Neural crest cell (in vitro differentiated cells): ENCODE measurements at places on chromosomes 5 and 9. TPM values are rescaled to one million over a fixed set of nuclear protein-coding genes. Genes with fewer than 3 reads are reported as not detected.

The CDH12 gene
- total RNA-seq: 0.07 TPM in 1 of 2 replicates, not detected in the other

The CDK9 gene
- total RNA-seq: 77.0 and 84.8 TPM in 2 replicates

The LOX gene
- 1.2 and 1.4 TPM in 2 replicates for total RNA-seq

- DNase-seq: no peak
Observed at GRCh38 chr9:126851286-126851880, 9.1 kb upstream of the ZBTB34 start.

DNA sequence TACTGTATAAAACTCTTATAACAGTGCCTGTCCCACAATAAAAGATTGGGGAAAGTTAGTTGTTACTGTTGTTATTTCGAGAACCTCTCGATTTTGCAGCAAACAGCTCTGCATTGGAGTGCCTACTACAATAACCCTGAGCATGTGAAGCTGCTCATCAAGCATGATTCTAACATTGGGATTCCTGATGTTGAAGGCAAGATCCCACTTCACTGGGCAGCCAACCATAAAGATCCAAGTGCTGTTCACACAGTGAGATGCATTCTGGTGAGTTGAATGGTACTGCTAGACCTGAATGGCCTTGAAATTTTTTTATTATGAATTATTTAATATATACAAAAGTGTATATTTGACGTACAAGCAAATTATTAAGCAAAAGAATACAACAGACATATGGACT lies 123.2 kb downstream of the TEX10 start:
- no peak for DNase-seq

DNA sequence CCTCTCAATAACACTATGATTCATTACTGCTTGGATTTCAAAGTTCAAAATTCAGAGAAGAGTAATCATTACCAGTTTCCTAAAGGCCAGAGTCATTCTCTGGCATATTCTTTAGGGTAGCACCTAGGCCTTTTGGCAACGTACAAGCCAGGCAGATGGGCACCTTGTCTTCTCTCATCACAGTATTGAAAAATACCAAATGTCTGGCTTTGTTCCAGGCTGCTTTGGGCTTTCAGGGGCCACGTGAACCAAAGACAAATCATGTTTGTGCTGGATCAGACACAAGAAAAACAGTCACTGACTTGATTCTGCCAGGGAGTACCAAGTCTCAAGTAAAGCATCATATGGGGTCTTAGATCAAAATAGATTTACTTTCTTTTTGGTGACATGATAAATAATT lies 15.5 kb downstream of the MEGF9 start:
- DNase-seq: no peak

DNA sequence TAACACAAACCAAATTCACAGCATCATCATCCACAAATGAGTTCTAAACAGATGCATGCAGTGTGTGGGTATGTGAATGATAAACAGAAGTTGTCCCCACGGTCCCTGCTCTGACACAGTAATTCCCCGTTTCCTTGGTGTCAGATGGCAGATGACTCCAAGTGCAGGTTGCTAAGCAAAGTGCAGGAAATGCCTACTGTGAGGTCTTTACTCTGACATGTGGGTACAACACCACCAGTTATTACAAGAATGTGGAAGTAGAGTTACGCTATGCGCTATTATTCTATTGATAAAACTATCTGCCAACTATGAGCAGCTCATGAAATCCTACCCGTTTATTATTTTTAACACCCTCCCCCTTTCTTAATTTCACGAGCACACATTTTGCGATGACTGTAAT lies 448.9 kb downstream of the BNC2 start:
- DNase-seq: no peak

DNA sequence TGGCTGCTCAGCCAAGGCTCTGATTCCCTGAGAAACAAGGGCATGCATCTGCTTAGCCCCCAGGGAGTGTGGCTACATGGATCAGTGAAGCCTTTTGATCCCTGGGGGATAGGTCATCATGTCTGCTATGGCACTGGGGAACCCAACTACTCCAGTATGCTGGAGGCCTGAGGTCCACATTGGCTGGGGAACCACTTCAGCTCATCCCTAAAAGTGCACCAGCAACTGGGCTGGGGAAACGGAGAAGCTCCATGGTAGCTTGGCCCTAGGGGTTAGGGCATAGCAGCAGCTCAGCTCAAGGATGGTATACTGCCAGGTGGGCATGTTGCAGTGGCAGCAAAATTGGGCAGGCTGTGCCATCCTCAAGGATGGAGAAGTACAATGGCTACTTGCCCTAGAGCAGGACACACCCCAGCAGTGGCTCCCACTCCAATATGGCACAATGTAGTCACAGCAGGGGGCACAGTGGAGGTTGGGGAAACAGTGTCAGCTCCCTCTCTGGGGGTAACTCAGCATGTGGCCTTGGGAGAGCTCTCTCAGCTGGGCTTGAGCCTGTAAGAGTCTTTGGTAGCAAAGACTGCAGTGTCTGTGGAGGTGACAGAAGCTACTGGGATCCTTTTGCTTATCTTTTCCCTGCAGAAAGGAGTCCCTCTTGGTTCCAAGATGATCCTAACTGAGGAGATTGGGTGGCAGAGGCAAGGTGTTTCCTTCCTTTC lies 111.5 kb upstream of the FSTL4 start:
- no peak for DNase-seq

- no peak for DNase-seq
Observed at GRCh38 chr5:17828681-17829080, 194.4 kb downstream of the TAF11L14 start.

- DNase-seq: no peak
Observed at GRCh38 chr9:137606005-137606621, 627 bp downstream of the ARRDC1 start.

DNA sequence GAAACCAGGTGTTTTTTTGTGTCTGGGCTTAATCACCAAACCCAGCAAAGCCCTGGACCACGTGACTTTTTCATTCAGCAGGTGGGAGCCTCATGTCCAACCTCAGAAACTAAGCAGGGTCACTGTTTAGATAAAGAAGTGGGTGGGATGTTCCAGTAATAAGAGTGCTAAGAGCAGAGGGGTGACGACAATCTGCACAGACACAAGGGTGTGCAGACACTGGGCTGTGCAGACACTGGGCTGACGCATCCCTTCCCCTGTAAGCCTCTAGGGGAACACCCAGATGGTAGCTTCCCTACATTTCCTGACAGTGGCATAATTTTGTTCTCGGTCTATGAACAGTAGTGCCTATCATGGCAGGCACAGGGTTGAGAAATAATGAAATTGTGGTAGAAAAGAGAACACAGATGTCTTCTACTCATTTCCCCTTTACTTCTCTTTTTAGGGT lies 85.1 kb downstream of the SAXO1 start:
- no peak for DNase-seq

- DNase-seq: no peak
Observed at GRCh38 chr5:1755321-1755949, 44.2 kb downstream of the MRPL36 start.

GRCh38 chr5:163565492-163565891 lies 60.1 kb downstream of the MAT2B start:
- DNase-seq: no peak

DNA sequence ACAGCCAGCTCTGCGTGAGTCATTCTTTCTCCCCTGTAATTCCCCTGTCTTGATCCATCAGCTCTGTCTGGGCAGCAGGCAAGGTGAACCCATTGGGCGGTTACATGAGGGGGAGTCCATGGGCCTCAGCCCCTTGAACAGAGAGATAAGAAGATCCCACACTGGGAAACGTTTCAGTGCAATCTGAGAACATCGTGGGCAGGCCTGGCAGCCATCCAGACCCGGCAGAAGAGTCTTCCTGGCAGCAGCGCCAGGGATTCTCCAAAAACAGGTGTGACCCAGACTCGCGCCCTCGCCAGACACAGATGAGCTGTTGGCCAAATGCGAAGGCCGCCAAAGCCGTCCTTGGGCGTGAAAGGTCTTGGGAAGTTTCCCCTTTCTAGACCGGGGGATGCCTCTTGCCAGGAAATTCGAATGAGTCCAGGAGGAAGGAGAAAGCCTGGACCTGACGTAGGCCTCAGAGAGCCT lies 6.4 kb upstream of the SLC12A7 start:
- DNase-seq: no peak

DNA sequence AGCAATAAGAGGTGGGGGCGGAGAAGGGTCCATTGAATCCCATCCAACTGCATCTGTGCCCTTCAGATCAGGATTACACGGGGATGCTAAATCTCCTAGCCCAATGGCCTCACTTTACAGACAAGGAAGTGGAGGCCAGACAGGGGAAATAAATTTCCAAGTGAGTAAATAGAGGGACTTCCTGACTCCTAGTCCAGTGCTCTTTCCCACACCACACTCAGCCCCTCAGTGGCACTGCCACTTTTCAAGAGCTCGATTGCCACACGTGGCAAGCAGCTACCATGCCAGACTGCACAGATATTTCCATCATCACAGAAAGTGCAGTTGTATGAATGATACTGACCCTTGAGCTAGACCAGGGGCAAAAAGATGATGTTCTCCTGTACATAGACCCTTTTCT lies 8.2 kb upstream of the TNIP1 start:
- DNase-seq: no peak

DNA sequence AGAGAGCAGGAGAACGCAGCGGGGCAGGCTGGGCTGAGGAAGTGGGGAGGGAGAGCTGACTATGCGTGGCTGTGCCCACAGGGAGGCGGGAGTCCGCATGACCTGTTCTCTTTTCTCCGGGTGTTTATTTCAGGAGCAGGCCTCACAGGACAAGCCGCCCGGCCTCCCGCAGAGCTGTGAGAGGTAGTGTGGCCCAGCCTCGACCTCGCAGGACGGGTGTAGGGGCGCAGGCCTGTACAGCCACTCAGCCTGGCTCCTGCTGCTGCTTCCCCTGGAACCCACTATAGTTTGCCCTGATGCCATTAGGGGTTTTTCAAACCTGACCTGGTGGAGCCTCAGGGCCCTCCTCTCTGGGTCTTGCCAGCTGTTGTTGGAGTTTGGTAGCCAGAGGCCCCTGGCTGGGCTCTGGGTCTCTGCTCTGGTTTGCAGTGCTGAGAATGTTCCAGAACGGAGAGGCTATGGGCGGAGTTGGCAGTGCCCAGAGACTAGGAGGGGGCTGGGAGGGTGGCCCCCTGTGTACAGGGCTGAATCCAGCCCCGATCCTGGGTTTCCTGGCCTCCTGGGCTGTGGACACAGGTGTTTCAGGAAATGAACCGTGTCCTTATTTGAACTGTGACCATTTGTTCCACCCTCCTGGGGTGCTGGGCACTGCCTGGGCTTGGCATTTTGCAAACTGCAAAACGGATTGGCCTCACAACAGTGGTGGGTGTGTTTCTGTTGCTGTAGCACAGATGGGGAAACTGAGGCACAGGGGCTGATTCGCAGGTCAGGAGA lies 78.8 kb downstream of the WNK2 start:
- DNase-seq: no peak

- DNase-seq: no peak
Observed at GRCh38 chr5:102955488-102955887, 164.4 kb downstream of the GIN1 start.

DNA sequence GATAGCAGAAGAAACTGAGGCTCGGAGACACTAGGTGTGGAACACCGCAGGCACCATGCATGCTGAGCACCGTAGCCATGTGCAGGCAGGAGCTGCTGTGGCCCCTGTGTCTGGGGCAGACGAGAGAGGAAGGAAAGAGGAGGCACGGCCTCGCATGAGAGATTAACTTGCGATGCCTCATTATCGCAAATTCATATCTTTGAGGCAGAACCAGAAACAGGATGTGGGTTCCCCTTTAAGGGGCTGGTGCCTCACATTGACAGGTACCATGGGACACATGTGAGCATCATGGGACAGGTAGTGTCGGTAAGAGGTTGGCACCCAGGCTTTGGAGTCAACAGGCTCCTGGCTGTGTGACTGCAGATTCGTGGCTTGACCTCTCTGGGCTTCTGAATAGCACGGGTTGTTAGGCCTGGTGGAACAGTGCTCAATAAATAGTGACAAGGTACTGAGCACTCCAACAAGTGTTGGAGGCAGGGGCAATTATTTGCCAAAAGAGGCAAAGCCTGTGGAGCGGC lies 40.8 kb downstream of the NAIF1 start:
- DNase-seq: no peak

DNA sequence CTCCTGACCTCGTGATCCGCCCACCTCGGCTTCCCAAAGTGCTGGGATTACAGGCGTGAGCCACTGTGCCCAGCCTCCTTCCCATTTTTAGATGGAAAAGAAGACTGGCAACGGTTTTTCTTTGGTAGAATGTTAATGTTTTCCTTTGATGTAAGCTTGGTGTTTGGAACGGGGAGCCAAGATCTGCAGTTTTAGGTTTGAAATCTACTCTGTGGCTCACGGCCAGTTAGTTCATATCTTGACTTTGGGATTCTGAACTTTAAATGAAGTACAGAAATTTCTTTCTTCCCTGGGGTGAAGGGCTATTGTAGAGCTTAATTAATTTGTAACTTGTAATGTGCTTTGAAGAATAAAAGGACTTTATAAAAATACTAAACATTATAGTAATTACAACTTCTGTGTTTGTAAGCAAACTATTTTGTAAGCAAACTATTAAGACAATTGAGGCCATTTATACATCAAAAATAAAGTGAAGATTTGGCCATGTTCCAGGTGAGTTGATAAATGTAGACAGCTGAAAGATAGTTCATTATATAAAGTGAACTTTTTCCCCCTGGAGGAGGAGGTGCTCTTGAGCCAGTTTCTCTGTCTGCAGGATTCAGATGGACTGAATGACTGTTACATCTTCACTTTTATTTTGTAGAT lies 117.1 kb upstream of the TUT7 start:
- DNase-seq: no peak

DNA sequence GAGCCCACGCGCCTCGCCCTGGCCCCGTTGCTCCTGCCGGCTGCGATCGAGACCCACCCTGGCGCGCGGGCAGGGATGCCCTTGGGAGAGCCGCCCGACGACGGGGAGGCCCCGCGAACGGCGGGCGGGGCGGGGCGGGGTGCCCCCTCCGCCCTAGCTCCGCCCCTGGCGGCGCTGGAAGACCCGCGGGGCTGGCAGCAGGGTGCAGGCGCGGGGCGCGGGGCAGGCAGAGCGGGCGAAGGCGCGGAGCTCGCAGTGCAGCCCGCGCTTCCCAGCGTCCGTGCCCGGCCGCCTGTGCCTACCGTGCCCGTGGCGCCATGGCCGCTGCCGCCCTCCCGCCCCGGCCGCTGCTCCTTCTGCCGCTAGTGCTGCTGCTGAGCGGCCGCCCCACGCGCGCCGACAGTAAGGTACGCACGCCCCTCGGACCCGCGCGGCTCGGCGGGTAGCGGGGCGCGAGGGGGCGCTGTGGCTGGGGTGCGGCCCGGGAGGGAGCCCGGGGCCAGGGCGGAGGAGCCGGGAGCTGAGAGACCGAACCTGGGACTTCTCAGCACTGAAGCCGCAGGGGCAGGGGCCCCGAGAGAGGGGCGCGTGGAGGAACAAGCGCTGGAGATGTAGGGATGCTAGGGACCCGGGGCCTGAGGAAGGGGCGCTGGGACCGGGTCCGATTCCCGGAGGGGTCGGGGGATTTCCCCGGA lies at the start of gene OLFML2A:
TSS of gene OLFML2A (plus strand) at position 180 of the 695 bp plus-strand sequence. CDS start at position 318, 138 bp downstream.
- DNase-seq: peak; percentile 31

GRCh38 chr5:135032999-135033861 lies 798 bp downstream of the PITX1 start:
- no peak for DNase-seq

DNA sequence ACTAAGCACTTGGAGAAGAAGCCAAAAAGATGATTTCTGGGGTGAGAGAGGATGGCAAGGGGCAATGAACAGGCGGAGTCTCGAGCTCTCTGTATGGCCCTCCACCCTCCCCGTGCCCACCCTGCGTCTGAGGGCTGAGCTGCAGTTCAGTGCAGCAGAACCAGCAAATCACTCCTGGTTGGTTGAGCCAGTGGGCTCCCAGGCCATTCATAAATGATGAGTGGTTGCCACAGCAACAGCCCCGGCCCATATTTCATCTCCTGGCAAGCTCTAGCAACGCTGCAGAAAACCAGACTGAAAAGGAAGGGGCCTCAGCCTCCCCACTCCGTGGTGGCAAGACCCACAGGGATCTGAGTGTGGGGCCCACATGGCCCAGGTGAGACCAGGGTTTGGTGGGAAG lies 93.8 kb upstream of the PPP1R26 start:
- no peak for DNase-seq

GRCh38 chr5:141637123-141637766 lies 448 bp downstream of the RELL2 start:
- peak; percentile 30 for DNase-seq
